ENCODE measurements at places on chromosomes 3 and 15.

GRCh38 chr3:85005946-85006345 is 47.2 kb downstream of the CADM2 start:
- DNase-seq, result no peak

- no peak for DNase-seq
Measured at GRCh38 chr15:37134699-37135131, 34.4 kb upstream of the MEIS2 start.

GRCh38 chr3:133103706-133104105 is 65.5 kb downstream of the TMEM108 start:
- no peak for DNase-seq

DNA sequence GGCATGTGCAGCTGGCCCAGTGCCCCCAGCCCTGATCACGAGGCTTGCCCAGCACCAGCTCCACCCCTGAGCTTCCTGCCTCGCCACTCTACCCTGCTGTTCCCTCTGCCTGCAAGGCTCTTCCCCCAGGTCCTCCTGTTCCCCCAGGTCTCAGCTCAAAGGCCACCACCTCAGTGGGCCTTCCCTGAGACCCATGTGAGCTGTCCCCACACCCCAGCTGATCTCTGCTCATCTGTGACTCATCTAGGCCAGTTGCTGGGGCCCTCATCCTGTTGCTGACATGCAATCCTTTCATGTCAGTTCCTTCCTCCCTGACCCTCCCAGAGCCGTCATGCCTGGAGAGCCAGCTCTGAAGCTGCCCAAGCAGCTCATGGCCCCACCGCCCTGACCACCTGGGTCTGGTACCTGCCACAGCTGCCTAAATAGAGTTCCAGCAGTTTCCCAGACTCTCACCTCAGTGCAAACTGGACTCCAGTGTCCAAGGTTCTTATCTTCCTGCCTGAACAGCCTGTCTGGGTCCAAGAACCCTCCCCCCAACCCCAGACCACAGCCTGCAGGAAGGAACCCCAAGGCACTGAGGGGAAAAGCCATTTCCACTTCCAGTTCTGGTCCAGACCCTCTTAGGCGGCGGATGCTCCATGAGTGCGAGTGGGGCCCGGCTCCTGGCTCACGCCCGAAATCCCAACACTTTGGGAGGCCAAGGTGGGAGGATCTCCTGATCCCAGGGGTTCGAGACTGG is 116.6 kb upstream of the IQSEC1 start:
- no peak for DNase-seq

DNA sequence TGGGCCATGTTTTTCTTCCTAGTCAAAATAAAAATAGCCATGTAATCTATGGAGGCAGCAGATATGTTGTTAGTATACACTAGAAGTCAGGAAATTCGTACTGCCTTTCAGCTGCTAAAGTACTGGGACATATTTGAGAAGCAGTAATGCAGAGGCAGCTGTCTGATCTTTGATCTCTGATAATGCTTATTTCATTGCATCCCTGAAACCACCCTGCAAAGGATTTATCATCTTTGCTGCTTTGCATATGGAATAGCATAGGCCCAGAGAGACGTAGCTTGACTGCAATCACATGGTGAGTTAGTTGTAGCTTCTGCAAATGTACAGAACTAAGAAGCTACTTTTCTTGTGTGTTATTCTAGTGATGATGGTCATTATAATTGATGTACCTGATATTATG is 52.4 kb downstream of the RBM6 start:
- DNase-seq, result no peak

DNA sequence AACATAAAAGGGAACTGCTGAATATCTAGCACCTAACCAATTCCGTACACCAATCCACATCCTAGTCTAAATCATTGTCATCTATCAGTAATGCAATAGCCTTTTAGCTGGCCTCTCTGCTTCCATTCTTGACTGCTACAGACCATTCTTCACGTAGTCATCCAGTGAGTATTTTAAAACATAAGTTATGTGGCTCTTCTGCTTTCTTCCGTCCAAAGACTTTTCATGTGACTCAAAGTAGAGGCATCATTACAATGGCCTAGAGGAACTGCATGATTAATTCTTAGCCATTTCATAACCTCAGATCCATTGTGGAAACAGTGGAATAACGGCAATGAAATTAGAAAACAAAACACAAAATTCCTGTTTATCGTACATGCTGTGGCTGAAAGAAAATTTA is 88.9 kb upstream of the CBLB start:
- DNase-seq, result no peak

DNA sequence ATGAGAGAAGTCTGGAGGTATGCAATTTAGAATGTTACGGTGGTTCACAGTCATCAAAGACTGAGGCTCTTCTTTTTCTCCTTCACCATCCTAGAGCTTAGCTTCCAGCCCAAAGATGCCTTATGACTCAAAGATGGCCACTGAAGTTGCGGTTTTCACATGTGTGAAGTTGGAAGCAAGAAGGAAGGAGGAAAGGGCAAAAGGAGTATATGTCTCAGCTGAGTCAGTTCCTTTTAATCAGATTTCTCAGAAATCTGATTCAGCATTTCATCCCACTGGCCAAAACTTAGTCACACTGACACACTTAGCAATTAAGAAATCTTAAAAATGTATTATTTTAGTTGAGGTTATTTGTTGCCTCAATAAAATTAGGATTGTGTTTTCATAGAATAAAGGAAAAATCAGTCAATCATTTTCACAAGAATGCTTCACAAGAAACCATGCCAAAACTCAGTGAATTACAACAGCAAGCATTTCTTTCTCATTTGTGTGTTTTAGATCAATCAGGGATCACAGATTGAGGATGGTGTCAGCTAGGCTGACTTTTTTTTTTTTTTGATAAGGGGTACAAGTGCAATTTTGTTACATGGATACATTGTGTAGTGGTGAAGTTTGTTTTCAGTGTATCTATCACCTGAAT is 211.1 kb upstream of the GADL1 start:
- no peak for DNase-seq

GRCh38 chr3:6821411-6821810 is 39.5 kb upstream of the GRM7 start:
- no peak for DNase-seq

DNA sequence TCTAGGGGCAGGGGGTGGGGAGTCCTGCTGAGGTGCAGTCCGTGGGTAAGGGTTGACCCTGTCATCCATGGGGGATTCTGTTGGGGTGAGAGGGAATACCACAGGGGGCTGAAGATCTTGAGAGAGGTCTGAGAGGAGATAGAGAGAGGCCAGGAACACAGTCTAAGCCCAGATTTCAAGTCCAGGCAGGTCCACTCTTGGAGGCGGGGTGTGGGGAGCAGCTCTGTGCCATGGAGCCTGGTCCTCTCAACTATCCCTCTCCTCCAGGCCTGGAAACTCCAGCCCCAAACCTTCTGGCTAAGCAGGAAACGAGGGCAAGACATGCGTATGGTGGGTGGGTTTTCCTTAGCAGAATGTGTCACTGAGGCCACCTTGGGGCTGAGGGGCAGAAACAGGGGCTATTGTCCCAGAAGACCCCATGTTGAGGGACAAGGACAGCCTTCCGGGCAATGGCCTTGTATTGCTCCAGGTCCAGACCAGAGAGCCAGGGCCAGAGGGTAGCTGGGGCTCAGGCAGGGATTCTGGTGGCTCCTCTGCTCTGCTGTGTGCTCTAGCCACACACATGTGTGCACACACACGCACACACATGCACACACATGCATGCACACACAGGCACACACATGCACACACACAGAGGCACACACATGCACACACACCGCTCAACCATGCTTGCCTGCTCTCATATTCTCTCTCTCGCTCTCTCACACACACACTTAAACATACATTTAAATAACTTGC is 48.6 kb upstream of the MAGEF1 start:
- DNase-seq, result no peak

- no peak for DNase-seq
Measured at GRCh38 chr3:178703268-178703975, 167.2 kb downstream of the KCNMB2 start.

- no peak for DNase-seq
Measured at GRCh38 chr15:72919936-72920465, 132.3 kb upstream of the NEO1 start.

GRCh38 chr3:171954690-171955383 is 84.5 kb upstream of the FNDC3B start:
- no peak for DNase-seq

Data from NCI-H1105 (cell line).